ENCODE measurements at places on chromosomes 11 and 22. TPM values are rescaled to one million over a fixed set of nuclear protein-coding genes. Genes with fewer than 3 reads are reported as not detected.

GRCh38 chr11:44029977-44030911, 17.5 kb upstream of the ACCSL start:
- peak; percentile 93 for DNase-seq
- H3K4me3 ChIP-seq: no peak overlapping the region
- H3K27ac ChIP-seq: peak overlapping the region; percentile 96
- no peaks in the 10 kb centered on the region for H3K36me3 ChIP-seq

DNA sequence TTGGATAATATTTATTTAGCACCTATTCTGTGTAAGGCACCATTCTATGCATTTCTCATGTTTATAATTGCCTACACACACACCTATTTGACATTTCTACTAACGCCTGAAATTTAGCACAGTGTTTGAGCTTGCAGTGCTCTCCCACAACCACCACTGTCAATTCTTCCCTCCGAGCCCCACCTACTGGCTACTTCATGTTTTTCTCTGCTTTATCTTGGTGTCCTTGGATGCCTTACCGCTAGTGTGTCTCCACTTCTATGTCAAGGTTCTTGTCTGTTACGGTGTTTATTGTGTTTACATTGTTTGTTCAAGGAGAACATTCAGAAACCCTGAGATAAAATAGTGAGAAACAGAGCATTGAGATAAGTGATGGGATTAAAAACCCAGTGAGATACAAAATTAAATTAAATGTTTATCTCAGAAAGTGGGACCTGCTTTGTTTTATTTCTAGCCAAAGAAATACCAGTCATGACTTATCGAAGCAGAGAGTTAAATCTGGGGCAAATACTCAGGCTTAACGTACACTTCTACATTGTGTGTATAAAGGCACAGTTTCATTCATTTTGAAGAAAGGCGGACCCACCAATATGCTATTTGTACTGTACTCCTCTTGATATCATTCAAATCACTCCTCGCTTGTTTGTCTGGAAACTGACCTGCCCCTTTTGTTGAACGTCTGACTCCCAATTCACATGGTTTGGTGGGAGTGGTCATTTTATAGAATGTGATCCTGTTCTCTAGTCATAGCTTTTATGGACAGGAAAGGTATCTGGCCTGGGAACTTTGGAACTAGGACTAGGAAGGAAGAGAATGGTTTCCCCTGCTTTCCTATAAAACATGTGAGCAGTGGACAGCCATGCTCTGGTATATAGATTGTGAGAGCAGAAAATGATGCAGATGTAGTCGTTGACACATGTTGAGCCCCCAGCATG, 39.2 kb upstream of the SLC36A4 start:
- no peaks in the 10 kb centered on the region for H3K36me3 ChIP-seq
- no peaks in the 10 kb centered on the region for H3K27me3 ChIP-seq
- H3K4me3 ChIP-seq: no peak overlapping the region
- peaks cover 19% of the 10 kb centered on the region for H3K4me1 ChIP-seq

DNA sequence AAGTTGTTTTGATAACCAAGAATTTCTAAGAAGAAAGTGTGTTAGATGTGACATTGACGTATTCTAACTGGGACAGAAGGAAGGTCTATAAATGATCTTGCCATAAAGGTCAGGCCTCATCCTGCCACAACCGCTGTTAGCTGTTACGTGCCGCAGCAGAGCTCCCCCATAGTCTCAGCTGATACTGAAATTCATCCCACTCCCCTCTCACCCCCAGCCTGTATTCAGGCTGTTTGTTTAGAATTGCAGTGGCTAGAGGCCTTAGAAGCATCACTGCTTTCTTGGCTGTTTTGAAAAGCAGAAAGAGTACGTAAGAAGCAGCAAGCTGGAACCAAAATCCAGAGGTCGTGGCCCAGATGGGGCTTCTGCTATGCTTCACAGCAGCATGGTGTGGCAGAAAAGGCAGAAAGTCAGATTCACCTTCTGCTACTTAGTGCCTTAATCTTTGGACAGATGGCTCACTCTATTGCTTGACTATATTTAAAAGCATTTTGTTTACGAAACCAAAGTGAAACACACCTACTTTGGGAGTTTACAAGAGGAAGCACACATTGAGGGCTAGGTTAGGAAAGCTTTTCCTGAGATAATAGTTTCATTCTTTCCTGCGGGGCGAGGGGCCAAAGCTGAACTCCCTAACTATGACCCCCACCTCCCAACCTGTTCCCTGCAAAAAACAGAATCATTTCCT, 950 bp upstream of the LAYN start:
- no peaks in the 10 kb centered on the region for H3K4me1 ChIP-seq
- no peaks in the 10 kb centered on the region for H3K36me3 ChIP-seq
- H3K27ac ChIP-seq: no peak overlapping the region
- peaks cover 71% of the 10 kb centered on the region for H3K27me3 ChIP-seq

DNA sequence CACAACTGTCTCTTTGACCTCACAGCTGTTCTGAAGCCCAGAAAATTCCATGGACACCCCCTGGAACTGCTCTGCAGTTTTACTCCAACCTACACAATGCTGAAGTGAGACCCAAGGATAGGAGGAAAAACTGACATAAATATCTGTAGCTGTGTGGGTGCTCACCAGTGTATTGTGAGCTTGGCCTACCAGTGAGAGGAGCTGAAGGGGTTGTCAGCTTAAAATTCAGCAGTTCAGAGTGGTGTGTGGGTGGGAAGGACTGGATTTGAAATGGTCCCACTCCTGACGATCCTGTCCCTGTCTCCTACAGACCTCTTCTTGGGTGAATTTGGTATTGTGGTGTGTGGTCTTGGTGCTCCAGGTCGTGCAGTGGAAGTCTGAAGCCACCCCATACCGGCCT, 2.2 kb downstream of the TMEM223 start:
- peak overlapping the region; percentile 10 for H3K27ac ChIP-seq
- no peak for DNase-seq
- no peak overlapping the region for H3K4me3 ChIP-seq
- peaks cover 12% of the 10 kb centered on the region for H3K36me3 ChIP-seq

The PPP2R5B gene
- 26.2 TPM for total RNA-seq

The BIK gene
- 41.7 TPM for total RNA-seq

The MOGAT2 gene
- total RNA-seq: 0.21 TPM

The IGSF9B gene
- 5.9 TPM for total RNA-seq
